ENCODE measurements at places on chromosomes 13 and 19. TPM values are rescaled to one million over a fixed set of nuclear protein-coding genes. Genes with fewer than 3 reads are reported as not detected.

Gene MAB21L1
- not detected for total RNA-seq

DNA sequence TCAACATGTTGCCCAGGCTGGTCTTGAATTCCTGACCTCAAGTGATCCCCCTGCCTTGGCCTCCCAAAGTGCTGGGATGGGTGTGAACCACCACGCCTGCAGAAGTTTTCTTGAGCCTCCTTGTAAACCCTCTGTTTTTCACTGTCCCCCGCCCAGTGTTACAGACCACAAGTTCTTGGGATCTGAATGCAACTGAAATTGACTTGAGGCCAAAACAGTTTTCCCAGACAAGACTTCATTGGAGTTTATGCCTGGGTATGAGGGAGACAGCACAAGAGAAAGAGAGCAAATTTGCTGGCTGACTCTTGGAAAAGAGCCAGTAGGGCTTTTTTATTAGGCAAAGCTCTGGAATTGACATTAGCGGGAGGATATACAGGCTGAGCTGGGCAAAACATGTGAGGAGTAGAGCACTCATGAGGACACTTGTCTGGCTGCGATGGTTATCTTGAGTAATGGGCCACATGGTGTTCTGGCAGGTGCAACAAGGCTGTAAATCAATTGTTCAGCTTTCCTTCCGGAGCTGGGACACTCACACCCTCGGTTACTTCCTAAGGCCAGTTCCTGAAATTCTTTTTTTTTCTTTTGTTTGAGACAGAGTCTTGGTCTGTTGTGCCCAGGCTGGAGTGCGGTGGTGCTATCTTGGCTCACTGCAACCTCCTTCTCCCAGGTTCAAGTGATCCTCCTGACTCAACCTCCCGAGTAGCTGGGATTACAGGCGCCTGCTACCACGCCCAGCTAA, 12.7 kb upstream of the HNRNPL start:
- peaks cover 7% of the 10 kb centered on the region for H3K36me3 ChIP-seq
- no peak for DNase-seq
- no peaks in the 10 kb centered on the region for H3K27me3 ChIP-seq
- H3K4me1 ChIP-seq: peaks cover 79% of the 10 kb centered on the region
- peak overlapping the region; percentile 38 for H3K4me3 ChIP-seq
- H3K27ac ChIP-seq: peak overlapping the region; percentile 75

Gene SIGLEC6
- 28.7 TPM for total RNA-seq

DNA sequence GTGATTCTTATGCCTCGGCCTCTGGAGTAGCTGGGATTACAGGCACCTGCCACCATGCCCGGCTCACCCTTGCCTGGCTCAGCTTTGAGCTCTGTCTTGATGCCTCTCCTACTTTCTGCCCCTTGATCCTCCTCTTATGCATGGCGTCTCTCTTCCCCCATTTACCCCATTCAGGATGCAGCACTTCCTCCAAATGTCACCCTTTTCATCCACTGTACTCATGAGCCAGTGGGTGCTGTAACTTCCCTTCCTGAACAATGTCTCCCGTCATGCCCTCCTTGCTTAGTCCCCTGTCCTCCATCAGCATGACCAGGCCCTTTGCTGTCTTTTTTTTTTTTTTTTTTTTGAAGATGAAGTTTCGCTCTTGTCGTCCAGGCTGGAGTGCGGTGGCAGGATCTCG, 3.4 kb upstream of the SIGLEC9 start:
- no peak overlapping the region for H3K27ac ChIP-seq
- H3K27me3 ChIP-seq: peaks cover 34% of the 10 kb centered on the region
- peaks cover 12% of the 10 kb centered on the region for H3K4me1 ChIP-seq
- H3K36me3 ChIP-seq: no peaks in the 10 kb centered on the region
- no peak overlapping the region for H3K4me3 ChIP-seq
